Right atrium auricular region (tissue), 2 donors: ENCODE measurements at places on chromosomes 11 and 22.
A peak's percentile ranks its signal among the peaks of the same experiment; 100 is the strongest.

- no peaks in the 10 kb centered on the region for H3K36me3 ChIP-seq
- no peaks in the 10 kb centered on the region for H3K27me3 ChIP-seq
- H3K27ac ChIP-seq = no peak overlapping the region
- no peak overlapping the region for H3K4me3 ChIP-seq
- DNase-seq = no peak
These were observed 21.9 kb downstream of the HSPA8 start for GRCh38 chr11:123040111-123040432.

- peaks cover 7% of the 10 kb centered on the region for H3K4me1 ChIP-seq
- H3K27me3 ChIP-seq = no peaks in the 10 kb centered on the region
- no peak overlapping the region for H3K27ac ChIP-seq
- H3K36me3 ChIP-seq = no peaks in the 10 kb centered on the region
- H3K4me3 ChIP-seq = no peak overlapping the region
- peak; percentile 79 for DNase-seq
These were observed 52.8 kb upstream of the RRAS2 start for GRCh38 chr11:14411818-14412217.

- H3K27ac ChIP-seq = no peak overlapping the region
- no peak overlapping the region for H3K4me3 ChIP-seq
- DNase-seq = no peak
- no peaks in the 10 kb centered on the region for H3K4me1 ChIP-seq
These were observed 31.3 kb downstream of the CEP57 start for GRCh38 chr11:95821640-95822039.

- no peak overlapping the region for H3K4me3 ChIP-seq
- no peak for DNase-seq
- no peak overlapping the region for H3K27ac ChIP-seq
These were observed 69.7 kb upstream of the MYOD1 start for GRCh38 chr11:17649696-17650095.
